ENCODE measurements at places on chromosomes 6 and 20.

DNA sequence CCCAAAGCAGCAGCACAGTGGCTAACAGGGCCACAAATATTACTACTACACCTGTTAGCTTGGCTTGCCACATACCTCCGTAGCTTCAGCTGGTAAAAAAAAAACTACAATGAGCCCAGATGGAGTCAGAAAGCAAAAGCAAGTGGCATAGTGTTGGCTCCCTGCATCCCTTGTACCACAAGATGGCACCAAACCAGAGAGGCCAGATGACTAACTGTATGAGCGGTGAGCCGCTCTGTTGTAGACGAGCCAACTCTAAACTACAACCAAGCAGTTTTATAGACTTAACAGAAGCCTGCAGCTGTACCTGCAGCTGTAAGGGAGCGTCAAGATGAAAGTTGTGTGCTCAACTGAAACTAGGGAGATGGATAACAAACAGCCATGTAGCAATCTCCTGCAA is 84.5 kb upstream of the MCHR2 start:
- DNase-seq, result no peak

- no peak for DNase-seq
These were observed 28.9 kb downstream of the STMND1 start for GRCh38 chr6:17130786-17131185.

DNA sequence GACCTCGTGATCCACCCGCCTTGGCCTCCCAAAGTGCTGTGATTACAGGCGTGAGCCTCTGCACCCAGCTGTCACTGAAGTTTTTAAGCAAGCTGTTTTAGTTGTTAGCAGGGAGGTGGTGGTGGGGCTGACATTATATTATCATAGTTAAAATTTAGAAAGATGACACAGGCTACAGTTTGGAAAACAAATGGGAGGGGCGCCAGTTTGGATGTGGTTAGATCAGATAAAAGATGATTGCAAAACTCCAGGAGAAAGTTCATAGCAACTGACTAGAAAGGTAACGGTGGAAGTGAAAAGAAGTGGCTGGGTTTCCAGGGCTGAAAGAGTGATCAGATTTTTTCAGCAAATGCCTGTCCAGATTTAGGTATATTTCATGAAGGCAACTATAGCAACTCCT is 311.9 kb upstream of the CITED2 start:
- no peak for DNase-seq

- DNase-seq, result no peak
These were observed 84.6 kb upstream of the ZNF322 start for GRCh38 chr6:26743941-26744699.

- no peak for DNase-seq
These were observed 180.3 kb downstream of the ANKRD60 start for GRCh38 chr20:58048096-58048702.

DNA sequence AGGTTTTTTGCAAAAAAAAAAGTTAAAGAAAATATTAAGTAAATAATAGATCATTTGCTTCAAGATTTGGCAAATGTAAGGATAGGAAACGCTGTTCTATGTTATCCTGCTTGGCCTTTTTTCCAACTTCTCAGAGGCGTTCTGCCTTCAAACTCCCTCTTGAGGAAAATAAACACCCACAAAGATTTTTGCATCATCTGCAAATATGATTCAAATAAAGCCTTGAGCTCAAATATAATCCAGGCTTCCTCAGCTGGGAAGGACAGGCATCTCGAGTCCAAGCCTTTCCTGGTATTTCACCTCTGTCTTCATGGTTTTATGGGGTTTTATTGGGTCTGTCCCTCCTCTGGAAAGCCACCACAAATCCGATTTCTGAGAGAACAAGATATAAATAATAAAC is 67.7 kb upstream of the PTPN1 start:
- DNase-seq, result no peak

All from NCI-H187 (cell line).